ENCODE measurements at places on chromosomes 1 and 21.

DNA sequence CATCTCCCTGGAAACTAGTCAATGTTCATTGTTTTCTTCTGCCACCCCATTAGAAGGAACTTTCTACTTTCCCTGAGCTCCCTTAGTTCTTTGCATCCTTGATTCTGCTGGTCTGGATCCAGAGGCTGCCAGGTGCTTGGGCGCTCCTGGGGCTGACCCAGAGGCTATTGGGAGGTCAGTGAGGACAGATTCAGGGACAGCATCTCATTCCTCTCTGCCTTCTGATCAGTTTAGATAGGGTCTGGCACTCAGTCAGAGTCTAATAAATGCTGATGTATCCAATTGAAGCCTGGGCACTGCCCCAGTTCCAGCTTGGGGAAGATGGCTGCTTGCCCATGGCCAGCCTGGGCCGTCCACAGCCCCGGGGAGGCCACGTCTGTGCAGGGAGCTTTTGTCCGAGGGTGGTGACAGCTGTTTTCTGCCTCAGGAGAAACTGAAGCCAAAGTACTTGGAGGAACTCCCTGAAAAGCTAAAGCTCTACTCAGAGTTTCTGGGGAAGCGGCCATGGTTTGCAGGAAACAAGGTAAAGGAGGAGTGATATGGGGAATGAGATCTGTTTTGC is 2.3 kb downstream of the GSTM1 start:
- no peak for DNase-seq

DNA sequence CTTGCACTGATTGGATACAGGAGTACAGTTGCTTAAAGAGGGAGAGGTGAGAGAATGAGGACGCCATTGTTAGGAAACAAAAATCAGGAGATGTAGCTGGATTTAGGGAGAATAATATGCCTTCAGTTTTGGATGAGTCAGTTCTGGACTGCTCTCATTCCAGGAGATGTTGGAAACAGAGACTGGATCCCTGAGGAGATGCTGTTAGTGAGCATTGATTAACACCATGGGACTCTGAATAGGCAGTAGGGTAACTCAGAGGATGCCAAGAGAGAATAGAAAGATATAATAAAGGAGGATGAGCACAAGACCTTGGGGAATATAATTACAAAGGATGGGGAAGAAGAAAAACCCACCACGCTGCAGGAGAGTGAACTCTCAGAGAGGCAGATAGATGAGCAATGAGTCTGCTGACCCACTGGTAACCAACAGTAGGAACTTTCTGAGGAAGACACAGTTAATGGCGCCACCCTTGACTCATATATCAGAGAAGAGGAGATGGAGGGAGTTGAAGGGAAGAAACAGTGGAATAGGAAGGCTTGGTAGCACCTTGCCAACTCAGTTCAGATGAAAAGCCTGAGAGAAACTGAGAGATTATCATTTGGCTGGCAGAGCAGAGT is 10.5 kb downstream of the KCNJ15 start:
- no peak for DNase-seq

DNA sequence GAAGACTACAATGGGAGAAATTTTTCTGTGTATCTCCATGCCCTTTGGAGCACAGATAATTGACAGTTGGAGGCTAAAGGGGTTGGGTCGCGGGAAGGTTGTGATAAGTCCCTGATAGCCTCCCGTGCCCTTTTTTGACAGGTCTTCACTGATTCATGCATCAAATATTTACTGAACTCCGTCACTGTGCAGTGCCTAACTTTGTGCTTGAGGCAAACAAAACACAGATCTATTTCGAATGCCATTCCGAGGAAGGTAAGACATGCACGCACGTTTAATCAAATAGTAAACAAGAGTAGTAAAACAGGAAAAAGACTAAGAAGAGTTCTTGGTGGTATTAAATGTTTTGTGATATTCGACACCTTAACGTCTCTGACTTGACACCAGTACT is 494 bp upstream of the PIP5K1A start:
- no peak for DNase-seq

DNA sequence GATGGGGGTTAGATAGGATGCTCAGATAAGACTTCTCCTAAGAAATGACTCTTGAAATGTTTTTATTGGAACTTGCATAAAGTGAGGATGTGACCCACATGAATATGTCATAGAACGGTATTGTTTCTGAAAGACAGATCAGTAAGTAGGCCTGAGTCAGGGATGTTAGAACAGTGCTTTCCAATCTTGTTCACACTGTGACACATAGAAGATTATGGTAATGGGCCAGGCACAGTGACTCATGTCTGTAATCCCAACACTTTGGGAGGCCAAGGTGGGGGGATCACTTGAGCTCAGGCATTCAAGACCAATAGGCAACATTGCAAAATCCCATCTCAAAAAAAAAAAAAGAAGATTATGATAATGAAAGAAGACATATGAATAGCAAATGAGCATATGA is 32.9 kb downstream of the FMO4 start:
- DNase-seq = no peak

- no peak for DNase-seq
Observed at GRCh38 chr1:71014178-71014579, 33.4 kb downstream of the PTGER3 start.

GRCh38 chr1:9375912-9376311 is 83.2 kb downstream of the SPSB1 start:
- DNase-seq = no peak

DNA sequence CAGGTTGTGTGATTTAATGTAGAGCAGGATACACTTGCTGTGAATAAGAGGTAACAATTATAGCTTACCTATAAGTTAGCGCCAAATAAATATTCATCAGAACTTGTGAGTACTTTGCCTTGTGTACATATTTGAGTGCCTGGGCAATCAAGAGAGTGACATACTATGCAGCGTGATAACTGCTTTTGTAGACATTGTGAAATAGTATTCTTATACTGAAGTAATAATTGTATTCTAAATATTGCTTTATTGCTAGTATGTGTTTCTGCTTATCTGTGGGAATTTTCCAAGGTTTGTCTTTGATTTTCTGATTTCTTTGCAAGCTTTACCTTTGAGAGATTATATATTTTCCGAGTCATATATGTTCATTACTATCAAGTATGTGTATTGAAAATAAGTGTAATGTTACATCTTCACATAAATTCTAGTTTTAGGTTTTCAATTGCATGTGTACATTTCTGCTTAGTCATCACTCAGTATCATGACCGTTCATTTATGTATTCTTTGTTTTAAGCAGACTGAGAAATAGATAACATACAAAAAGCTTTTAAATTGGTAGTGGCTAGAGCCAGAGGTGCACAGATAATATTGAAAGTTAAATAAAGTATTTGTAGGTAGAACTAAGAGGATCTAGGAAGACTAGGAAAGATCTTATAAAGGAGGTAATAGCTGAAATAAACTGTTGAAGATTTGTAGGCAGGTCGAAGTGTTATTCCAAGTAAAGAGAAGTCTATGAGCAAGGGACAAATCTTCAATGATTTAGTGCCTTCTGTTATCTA is 19.5 kb downstream of the USP25 start:
- no peak for DNase-seq

GRCh38 chr21:44907966-44908895 is 12.5 kb downstream of the ITGB2 start:
- DNase-seq = no peak

GRCh38 chr21:39874206-39874605 is 7.0 kb downstream of the PCP4 start:
- DNase-seq = no peak

- DNase-seq = no peak
Observed at GRCh38 chr1:66302815-66303214, 231.1 kb upstream of the SGIP1 start.

DNA sequence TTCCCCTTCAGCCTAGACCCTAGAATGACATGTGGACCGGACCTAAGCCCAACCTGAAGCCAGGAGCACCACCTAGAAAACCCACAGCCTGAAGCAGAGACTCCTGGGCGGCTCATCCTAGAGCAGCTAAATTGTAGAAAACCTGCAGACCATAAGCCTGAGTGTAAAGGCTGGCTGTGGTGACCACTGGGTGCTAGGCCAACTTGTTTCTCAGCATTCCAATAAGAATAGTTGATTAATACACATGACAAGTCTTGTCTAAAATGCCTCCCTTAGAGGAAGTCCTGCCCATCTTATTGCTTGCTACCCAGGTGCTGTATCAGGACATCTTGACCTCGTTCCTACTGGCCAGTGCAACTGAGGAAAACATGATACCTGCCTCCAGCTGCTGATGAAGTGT is 23.3 kb upstream of the CASQ2 start:
- DNase-seq = no peak

- DNase-seq = no peak
Observed at GRCh38 chr1:42340901-42341300, 5.9 kb upstream of the FOXJ3 start.
